ENCODE measurements at places on chromosomes 2 and 18.

DNA sequence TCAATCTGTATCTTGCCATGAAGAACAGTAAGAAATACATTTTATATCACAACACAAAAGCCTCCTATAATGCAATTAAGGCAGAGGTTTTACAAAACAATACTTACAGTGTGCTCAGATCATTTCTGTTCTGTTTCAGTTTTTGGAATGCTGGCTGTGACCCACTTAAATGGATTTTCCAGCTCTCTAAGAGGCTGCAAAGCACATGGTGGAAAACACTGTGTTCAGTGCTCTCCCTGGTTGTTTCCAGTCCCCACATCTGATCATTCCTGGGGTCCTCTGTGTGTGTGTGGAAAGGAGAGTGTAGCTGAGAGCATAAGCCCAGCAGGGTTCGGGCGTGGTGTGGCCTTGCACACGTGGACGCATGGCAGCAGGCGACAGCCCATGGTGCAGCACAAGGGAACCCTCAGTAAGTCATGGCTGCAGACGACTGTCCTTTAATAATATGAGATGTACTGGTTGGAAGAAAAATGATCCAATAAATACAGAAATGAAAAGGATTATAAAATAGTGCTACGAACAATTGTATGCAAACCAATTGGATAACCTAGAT is 95.6 kb downstream of the FAM210A start:
- no peak for DNase-seq

DNA sequence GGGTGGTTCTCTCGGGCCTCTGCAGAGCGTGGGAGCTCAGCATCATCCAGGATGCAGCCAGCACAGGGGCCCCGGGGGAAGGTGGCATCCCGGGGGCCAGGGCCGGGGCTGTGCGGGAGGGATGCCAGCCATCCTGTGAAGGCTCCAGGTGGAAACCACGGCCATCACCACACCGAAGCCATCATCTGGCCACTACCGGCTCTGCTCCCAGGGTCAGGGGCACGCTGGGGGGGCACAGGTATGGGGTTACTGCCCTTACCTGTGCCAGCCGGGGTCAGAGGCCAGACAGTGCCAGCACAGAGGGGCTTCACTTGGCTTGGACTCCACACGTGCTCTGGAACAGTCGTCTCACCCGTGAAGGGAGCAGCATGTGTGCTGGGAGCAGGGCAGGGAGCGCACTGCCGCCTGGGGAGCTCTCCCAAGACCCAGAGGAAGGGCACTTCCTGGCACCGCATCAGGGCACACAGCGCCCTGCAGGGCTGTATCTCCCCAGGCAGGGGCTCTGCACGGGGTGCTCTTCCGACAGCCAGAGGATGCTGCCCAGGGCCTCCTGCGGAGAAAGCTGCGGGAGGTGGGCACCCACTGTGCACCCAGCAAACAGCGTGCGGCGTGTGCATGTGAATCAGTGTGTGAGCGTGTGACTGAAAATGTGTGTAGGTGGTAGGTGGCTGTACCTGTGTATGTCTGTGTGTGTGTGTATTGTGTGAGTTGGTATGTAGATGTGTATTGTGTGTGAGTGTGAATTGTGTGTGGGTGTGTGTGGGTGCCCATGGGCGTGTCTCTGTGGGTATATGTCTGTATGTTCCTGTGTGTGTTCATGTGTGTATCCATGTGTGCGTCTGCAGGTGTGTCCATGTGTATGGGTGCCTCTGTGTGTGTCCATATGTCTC is 75.0 kb downstream of the PTGR3 start:
- no peak for DNase-seq

DNA sequence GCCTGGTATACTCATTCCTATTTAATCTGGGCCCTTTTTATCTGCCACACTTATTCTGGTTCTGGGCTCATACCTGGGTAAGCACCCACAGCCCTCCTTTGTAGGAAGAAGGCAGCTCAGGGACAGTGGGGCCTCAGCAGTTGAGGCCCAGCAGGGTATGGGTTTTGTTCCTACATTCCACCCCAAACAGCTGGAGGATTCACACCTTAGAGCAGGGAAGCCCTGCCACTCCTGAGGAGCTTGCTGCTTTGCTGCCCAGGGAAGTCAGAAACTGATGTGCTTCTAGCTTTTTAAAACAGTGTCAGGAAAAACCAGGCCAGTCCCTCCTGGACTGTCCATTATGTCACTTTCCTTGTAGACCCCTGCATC is 1.2 kb upstream of the LBX2 start:
- DNase-seq, result no peak

- DNase-seq, result no peak
Measured at GRCh38 chr2:84823788-84824187, 57.1 kb downstream of the TRABD2A start.

DNA sequence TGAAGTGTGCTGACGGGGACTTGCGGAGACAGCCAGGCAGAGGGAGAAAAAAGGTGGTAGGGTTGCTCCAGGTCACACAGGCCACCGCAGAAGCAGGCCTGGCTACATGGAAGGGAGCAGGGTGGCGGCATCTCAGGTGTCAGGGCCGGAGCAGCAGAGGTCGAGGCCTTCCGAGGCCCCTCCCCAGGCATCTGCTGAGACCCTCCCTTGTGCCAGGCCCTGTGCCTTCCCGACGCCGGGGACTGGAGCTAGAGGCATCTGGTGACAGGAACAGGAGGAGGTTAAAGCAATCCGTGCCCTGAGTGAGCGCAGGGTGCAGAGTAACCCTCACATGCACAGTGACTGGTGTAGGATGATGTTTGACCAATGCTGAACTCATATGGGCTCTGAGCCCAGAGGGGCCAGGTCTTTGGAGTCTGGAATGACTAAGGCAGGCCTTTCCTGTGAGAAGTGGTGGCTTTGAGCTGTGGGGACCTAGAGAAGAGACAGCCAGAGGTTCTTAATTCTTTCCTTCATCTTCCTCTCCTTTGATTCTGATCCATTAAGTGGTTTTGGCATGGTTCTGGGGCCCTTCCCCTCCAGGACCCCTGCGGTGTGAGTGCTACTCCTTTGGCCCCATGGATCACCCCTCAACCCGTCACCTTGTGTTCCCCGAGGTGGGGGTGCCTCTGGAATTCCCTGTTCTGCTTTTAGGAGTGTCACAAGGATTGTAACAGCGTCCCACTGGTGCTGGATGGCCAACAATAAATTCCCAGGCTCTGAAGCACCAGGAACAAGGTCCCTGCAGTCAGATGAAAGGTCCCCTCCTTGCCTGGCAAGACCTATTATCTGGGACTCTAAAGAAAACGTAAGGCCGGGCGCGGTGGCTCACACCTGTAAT is 72.1 kb downstream of the KLHL29 start:
- DNase-seq, result no peak

GRCh38 chr2:76711490-76711889 is 810.7 kb downstream of the LRRTM4 start:
- DNase-seq, result no peak

GRCh38 chr2:199382091-199382490 is 75.6 kb downstream of the SATB2 start:
- no peak for DNase-seq

GRCh38 chr2:191622374-191623320 is 55.3 kb upstream of the NABP1 start:
- DNase-seq, result no peak

- no peak for DNase-seq
Measured at GRCh38 chr2:120702801-120703200, 32.9 kb upstream of the GLI2 start.

GRCh38 chr2:85411405-85411748 is 1.2 kb upstream of the CAPG start:
- DNase-seq, result no peak

DNA sequence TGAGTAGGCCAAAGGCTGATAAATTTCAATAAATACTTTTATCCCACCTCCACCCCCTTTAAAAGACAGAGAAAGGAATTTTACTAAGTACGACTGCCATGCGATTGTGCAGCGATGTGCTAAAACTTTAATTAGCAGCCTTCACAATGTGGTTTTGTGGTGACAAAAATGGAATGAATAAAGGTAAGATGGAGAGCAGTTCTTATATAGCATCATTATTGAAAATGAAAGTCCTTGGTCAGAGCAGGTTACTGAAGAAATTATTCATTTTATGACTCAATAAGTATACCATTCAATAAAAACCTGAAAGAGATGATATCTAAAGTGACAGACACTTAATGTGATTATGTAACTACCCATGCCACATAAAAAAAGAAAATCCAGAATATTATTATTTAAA is 33.2 kb upstream of the MTIF2 start:
- DNase-seq, result no peak

DNA sequence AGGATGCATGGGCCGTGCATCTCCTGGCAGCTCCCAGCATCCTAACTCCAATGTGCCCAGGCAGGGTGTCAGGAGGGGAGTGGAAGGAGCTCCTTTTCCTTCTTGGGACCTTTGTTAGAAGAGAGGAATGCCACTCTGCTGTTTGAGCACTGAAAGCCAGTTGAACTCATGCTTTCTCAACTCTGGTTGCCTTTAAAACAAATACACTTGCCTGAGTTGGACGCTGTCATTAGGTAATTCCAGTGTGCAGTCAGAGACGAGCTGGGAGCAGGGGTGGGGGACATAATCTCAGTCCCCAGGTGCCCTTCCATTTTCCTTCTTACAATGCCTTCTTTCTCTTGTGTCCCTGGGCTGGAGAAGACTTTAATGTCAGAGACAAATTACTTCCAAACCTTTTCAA is 44.4 kb upstream of the IL1R2 start:
- DNase-seq, result no peak

- no peak for DNase-seq
Measured at GRCh38 chr2:213861638-213862037, 549.2 kb upstream of the VWC2L start.

Measured in left cardiac atrium (tissue), 4 donors.